ENCODE measurements at places on chromosomes 6 and 20. TPM values are rescaled to one million over a fixed set of nuclear protein-coding genes. Genes with fewer than 3 reads are reported as not detected.

TDRD6 gene
- not detected for polyA plus RNA-seq

ACTR5 gene
- 5.1 TPM for polyA plus RNA-seq

LY6G6C gene
- polyA plus RNA-seq = not detected

CALHM6 gene
- polyA plus RNA-seq = 1.2 TPM

RIPPLY2 gene
- polyA plus RNA-seq = 14.6 TPM

SPINT3 gene
- polyA plus RNA-seq = not detected

CALHM5 gene
- 0.20 TPM for polyA plus RNA-seq

SLC24A3 gene
- 4.4 TPM for polyA plus RNA-seq

KCNK16 gene
- 57.1 TPM for polyA plus RNA-seq

SCGN gene
- 383 TPM for polyA plus RNA-seq

KHDC1L gene
- polyA plus RNA-seq = 0.83 TPM

GJA10 gene
- polyA plus RNA-seq = not detected

TMX4 gene
- 33.1 TPM for polyA plus RNA-seq

ADISSP gene
- 54.2 TPM for polyA plus RNA-seq

ANKEF1 gene
- 5.1 TPM for polyA plus RNA-seq

OVOL2 gene
- 17.9 TPM for polyA plus RNA-seq

CDH4 gene
- 5.2 TPM for polyA plus RNA-seq

OPRL1 gene
- 10.8 TPM for polyA plus RNA-seq

FAM217A gene
- polyA plus RNA-seq = not detected

TJAP1 gene
- polyA plus RNA-seq = 29.1 TPM

PDSS2 gene
- 15.3 TPM for polyA plus RNA-seq

VGLL2 gene
- polyA plus RNA-seq = not detected

MOG gene
- polyA plus RNA-seq = 87.3 TPM

GCNT2 gene
- 9.3 TPM for polyA plus RNA-seq

HSPA12B gene
- 2.7 TPM for polyA plus RNA-seq

HLA-DRA gene
- polyA plus RNA-seq = 58.2 TPM

KCNG1 gene
- polyA plus RNA-seq = 2.1 TPM

ENPP1 gene
- 0.36 TPM for polyA plus RNA-seq

ZSCAN23 gene
- polyA plus RNA-seq = 2.4 TPM

All from brain (organoid and tissue), 16 donors.